ENCODE measurements at places on chromosomes 5 and 9.

GRCh38 chr9:37377688-37378612 is 44.5 kb upstream of the GRHPR start:
- no peak for DNase-seq

DNA sequence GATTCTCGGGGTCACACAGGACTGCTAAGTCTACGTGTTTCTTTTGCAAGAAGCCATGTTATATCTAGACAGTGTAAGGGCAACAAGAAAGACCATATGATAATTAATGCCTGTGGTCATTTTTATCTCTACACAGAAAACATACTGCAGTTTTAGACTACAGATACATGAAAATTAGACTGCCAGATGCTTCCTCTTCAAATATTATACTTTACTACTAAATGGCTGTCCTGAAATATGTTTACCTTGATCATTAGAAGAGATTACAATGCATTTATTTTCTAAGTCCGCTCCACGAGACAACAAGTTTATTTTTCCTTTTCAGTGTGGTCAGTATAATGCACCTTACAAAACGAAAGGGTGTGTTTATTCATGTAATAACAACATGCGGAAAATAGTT is 147.6 kb downstream of the KIAA0825 start:
- no peak for DNase-seq

GRCh38 chr5:172828911-172829431 is 5.1 kb upstream of the ERGIC1 start:
- DNase-seq = no peak

DNA sequence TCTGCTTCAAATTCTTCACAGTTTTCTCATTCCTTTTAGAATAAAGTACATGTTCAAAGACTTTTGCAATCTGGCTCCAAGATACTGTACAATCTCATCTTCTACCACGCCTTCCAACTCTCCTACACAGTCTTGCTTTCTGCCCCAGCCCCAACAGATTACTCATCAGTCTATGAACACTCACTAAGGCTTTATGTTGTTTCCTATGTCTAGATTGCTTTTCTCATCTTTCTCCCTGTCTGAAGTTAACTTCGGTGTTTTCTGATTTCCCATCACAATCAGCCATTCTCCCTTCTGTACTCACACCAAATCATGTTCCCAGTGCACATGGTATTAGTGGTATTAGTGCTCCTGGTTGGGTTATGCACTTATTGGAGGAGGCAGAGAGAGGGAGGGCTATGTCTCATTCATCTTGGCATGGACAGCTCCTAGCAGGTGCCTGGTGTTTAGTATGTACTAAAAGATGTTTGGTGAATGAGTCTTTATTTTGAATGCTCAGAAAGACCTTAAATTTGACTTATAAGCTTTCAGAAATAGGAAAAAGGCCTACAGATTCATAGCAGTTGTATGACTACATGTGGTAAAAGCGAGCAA is 44.0 kb upstream of the ZNF608 start:
- no peak for DNase-seq

DNA sequence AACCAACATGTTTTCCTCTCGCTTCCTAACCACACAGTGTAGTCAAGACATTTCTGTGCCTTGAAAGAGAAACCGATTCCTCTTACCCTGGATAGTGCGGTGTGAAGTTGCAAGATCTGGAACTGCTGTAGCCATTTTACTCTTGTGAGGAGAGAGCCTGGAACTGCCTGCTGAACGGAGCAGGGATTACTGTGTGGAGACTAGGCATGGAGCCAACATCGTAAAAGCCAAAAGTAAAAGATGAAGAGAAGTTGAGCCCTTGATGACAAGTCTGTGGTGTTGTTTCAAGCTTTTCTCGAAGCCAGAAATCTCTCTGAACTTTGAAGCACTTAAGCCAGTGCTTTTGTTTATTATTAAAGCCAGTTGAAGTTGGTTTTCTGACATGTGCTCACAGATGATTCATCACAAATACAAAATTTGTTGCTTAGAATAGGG is 110.1 kb upstream of the GRIN3A start:
- no peak for DNase-seq

DNA sequence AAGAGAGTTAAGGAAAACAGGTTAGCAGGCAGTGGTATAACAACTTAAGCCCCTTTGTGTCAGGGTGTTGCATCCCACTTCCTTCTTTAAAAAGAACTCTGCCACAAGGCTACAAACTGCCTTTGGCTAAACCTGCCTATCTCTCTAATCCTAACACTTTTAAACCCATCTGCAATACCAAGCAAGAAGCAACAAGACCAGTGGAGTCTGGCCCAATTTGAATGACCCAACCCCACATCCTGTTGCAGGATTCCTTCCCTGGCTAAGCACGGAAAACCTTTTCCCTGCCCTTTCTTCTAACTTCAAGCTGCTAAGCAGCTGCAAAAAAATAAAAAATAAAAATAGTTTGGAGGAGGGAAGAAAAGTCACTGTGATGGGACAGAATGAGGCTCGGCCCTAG is 27.1 kb downstream of the ABCA1 start:
- DNase-seq = no peak

DNA sequence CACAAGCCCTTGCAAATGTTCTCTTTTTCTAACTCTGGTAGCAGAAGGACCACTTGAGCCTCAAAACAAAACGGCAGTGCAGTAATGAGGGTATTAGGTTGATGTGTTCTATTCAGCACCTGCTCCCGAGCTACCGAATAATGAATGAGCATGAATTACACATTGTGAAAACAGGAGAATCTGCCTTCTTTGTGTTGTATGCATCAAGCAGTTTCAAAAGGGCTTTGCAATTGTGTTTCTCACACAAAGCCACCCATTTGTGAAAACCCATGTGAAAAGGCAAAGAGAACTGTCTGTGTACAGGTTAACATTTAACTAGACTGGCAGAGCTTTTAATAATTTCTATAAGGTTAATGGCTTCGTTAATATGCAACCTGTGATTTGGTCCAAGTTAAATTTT is 97.8 kb downstream of the STK32A start:
- DNase-seq = no peak

GRCh38 chr5:10424124-10424731 is 17.5 kb upstream of the ROPN1L start:
- DNase-seq = peak; percentile 47

DNA sequence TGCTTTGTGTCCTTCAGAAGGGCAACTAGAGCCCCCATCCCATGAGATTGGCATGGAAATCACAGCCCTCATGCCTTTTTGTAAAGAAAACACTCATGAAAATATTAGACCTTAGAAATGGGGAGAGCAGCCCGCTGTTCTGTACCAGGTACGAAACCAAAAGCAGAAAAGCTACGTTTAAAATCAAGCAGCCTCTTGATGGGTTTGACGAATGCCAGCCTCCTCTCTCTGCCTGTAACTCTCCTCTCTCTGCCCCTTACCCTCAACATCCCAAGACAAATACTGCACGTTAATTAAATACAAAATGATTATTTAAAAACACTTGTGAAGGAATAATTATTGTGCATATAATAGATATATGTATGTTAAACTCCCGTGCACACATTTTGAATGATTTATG is 331.7 kb upstream of the PANK3 start:
- no peak for DNase-seq

- no peak for DNase-seq
Measured at GRCh38 chr5:2254880-2255750, 372.4 kb upstream of the IRX4 start.

DNA sequence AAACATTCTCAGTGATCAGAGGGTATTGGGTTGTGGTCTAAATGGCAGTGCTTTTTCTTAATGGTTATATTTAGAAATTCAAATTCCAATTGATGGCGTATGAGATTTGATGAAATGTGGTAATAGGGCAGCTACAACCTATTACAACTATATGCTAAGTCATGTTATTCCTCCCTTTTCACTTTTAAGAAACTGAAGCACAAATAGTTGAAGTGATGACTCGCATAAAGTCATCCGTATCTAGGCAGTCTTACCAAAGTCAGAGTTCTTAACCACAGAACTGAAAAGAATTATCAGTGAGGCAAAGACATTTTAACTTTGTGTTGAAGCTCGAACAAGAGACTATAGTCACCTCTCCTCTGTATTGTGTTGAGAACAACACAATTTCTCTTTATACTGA is 28.2 kb downstream of the C9orf152 start:
- no peak for DNase-seq

GRCh38 chr5:2879701-2880100 is 128.2 kb upstream of the IRX2 start:
- DNase-seq = no peak

DNA sequence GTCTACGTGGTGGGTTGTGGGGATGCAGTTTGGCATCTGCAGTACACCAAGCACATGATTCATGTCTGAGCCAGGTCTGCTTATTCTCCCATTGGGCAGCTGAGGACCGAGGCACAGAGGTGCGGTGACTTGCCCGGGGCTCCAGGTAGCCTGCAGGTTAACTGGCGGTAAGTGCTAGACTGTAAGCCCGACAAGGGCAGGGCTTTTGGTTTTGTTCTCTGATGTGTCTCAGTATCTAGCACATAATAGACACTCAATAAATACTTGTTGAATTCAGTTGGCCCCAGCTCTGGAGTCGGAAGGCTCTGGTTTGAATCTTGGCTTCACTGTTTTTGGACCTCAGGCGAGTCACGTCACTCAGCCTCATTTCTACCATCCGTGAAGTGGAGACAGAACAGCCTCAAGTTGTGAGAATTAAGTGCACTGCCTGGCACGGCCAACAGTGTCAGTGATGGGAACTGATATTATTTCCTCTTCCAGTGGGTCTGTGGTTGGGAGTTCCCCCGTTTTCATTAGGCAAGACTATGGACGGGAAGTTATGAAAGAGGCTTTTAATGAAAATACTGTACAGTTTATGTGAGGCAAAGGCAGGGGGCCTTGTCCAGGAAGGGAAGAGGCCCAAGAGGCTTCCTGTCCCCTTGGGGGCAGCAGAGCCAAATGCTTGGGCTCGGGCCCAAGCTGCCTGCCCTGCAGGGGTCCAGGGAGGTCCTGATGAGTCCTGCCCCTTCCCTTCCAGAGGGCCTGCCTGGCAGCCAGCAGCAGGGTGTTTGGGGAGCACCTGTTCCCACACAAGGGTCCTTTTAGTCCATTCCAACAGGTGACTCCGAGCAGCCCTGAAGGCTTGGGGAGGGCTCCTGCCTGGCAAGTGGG is 3.3 kb downstream of the PRELID1 start:
- DNase-seq = no peak

DNA sequence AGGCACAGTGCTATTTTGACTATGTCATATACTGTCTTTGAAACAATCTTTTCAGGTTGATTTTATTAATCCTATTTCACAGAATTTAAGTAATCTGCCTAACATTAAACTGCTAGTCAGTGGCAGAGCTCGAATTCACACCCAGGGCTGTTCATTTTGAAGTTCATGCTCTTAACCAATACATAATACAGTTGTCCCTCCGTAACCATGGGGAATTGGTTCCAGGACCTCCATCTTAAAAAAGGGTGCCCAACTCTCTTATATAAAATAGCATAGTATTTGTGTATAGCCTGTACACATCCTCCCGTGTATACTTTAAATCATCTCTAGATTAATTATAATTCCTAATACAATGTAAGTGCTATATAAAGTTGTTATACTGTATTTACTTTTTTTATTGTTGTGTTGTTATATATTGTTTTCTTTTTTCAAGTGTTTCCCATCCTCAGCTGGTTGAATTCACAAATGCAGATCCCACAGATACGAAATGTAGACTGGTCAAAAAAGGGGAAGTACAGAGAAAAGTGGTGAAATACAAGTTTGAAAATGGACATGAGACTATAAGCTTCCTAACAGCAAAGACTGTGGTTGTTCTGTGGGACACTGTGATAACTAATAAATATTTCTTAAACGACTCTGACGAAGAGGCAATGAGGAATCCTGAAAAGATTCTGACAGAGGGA is 18.3 kb downstream of the RFX3 start:
- peak; percentile 24 for DNase-seq

- DNase-seq = no peak
Measured at GRCh38 chr5:123752552-123753179, 240.7 kb downstream of the CSNK1G3 start.

GRCh38 chr5:177984584-177985206 is 11.3 kb downstream of the PROP1 start:
- no peak for DNase-seq

DNA sequence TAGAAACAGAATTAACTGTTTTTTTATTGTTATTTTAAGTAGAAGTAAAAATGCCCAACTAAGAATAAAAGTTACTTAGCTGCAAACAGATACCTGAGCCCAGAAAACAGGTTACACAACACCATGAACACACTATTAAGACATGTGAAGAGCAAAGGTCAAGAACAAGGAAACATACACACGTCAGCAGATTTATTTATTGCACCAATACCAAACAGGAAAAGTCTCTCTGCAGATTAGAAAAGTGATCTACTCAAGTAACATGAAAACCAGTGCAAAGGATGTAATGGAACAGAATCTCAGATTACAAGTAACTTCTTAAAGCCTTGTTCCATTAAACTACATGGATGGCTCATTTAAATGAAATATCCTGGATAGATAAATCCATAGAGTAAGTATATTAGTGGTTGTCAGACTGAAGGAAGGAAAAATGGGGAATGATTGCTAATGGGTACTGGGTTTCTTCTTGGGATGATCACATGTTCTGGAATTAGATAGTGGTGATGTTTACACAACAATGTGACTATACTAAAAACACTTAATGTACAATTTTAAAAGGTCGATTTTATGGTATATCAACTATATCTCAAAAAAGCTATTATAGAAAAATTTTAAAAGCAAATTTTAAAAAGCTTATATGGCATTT is 6.1 kb downstream of the SAR1B start:
- no peak for DNase-seq
